Stimulated activated naive CD4-positive, alpha-beta T cell treated with Interleukin-2 at 50 U/mL for 16 hours (primary cell): ENCODE measurements at places on chromosomes 12 and 14.

DNA sequence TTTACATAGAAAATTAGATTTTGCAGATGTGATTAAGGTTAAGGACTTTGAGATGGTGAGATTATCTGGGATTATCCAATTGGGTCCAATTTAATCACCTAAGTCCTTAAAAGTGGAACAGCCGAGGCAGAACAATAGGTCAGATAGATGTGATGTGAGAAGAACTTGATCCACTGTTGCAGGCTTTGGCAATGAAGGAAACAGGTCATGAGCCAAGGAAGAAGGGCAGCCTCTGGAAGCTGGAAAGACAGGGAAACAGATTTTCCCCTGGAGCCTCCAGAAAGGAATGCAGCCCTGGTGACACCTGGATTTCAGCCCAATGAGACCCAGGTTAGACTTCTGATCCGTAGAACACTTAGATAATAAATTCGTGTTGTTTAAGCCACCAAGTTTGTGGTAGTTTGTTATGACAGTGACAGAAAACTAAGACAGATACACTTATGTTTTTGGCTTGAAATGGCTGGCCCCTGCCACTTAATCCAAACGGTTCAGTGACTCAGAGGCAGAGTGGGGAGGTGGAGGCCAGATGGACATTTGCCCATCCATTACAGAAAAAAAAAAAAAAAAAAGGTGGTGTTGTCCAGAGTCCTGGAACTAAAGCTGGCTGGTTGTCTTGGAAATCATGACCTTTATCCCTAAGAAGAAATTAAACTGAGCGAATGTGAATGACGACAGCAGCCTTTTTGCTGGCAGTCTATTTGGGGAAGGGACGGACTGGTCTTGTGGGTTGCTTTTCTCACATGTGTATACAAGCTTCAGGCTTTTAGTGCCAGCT, 181.9 kb upstream of the NRXN3 start:
- DNase-seq: no peak

DNA sequence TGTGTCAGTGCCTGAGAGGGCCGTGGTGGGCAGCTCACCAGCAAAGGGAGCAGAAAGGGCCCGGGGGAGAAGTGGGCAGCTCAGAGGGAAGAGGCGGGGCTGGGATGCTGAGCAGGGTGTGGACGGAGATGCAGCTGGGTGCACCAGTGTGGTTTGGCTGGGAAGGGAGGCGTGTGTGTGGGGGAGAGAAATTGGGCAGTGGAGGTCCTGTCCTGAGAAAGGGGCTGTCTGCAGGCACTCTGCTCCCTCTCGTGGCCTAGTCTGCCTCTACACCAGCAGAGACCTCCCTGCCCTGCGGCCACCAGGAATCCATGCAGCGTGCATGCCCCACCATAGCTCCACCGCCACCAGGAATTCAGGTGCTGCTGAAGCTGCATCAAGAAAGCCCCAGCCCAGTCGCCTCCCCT, 6.4 kb downstream of the TMEM121 start:
- DNase-seq: no peak

DNA sequence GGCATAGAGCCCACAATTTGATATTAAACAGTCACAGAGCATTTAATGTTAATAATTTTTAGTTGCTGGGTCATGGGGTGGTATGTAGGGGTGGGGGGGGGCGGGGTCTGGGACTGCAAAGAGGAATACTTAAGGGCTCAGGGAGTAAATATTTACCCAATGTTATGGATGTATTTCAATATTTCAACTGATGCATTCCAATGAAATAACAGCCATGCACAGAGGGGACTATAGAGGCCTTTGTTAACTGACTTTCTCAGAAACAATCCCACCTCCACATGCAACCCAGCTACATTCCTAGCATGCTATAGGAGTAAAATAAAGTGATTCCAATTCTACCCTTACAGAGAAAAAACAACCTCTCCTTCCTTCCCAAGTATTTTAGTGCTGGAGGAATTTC, 7.9 kb upstream of the BBS10 start:
- no peak for DNase-seq

DNA sequence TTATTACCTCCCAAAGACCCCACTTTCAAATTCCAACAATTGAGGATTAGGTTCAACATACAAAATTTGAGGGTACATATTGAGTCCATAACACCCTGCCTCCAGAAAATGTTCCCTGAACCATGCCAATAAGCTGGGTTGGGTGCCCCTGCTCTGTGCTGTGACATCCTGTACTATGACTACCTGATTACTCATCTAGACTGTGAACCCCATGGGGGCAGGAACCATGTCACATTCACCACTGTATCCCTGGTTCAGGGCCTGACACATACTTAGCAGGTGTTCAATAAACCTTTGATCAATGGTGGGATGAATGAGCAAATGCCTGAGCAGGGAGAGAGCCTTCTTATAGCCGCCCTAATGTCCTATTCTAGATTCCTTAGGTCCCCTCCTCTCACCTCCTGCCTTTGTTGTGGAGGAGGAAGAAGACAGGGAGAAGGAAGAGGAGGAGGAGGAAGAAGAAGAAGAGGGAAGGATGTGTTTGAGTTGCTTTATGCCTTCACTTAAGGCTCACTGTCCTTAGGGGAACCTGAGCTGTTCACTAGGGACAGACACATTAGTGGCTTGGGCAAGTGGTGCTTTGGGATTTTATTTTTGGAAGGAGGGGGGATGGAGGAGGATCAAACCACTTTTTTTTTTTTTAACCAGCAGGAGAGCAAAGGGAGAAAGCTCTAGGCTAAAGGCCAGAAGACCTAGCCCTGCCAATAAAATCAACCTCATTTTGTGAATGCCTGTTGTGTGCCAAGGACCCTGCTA, 21.3 kb downstream of the GPR68 start:
- peak; percentile 21 for DNase-seq

- DNase-seq: no peak
Measured at GRCh38 chr12:18171571-18171970, 81.6 kb upstream of the RERGL start.

DNA sequence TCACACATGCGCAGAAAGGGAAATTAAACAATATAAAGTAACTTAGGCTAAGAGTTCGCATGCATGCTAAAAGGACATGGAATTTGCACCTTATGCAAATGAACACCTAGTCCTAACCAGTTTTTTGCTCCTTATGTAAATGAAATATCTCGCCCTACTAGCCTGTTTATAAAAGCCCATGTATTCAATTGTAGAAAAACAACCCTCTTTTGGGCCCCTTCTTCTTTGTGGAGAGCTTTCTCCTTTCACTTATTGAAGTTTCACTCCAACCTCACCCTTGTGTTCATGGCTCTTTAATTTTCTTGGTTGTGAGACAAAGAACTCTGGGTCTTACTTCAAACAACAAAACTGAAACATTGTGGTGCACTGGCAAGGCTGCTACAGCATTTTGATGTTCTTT, 333.4 kb upstream of the ATXN7L3B start:
- no peak for DNase-seq

- DNase-seq: no peak
Measured at GRCh38 chr12:29067430-29067829, 81.6 kb upstream of the FAR2 start.

DNA sequence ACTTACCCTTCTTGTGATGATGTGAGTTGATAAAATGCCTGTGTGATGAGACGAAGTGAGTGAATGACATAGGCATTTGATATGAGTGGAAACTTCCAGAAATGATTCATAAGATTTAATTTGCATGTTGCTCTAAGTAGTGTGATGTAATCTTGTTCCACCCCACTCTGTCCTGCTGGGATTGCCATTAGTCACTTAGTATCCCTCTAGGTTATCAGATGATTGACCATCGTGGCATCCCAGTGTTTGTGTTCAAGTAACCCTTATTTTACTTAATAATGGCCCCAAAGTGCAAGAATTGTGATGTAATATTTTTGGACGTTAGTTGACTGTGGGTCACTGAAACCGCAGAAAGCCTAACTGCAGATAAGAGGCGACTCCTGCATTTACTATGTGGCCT, 214.4 kb upstream of the DIO2 start:
- no peak for DNase-seq
